ENCODE measurements at places on chromosomes 12 and 14. TPM values are rescaled to one million over a fixed set of nuclear protein-coding genes. Genes with fewer than 3 reads are reported as not detected.
A peak's percentile ranks its signal among the peaks of the same experiment; 100 is the strongest.

GRCh38 chr14:95488376-95489213, 27.9 kb downstream of the SYNE3 start:
- H3K27ac ChIP-seq, result peak overlapping the region; percentile 39
- no peak overlapping the region for H3K4me3 ChIP-seq

DNA sequence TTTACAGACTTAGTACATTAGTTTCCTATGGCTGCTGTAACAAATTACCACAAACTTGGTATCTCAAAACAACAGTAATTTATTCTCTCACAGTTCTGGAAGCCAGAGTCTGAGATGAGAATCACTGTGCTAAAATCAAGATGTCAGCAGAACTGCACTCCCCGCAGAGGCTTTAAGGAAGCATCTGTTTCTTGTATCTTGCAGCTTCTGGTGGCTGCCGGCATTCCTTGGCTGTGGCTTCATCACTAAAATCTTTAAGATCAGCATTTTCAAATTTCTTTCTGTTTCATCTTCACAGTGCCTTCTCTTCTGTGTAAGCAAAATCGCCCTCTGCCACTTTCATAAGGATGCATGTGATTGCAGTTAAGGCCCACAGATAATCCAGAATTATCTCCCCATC, 9.4 kb downstream of the STON2 start:
- H3K4me1 ChIP-seq, result no peaks in the 10 kb centered on the region
- no peaks in the 10 kb centered on the region for H3K36me3 ChIP-seq
- H3K4me3 ChIP-seq, result no peak overlapping the region
- no peak overlapping the region for H3K27ac ChIP-seq
- no peaks in the 10 kb centered on the region for H3K27me3 ChIP-seq

GRCh38 chr12:118311666-118312065, 61.0 kb downstream of the TAOK3 start:
- no peak for DNase-seq
- H3K36me3 ChIP-seq, result no peaks in the 10 kb centered on the region
- no peak overlapping the region for H3K27ac ChIP-seq
- H3K4me3 ChIP-seq, result no peak overlapping the region
- H3K27me3 ChIP-seq, result no peaks in the 10 kb centered on the region

- no peak overlapping the region for H3K27ac ChIP-seq
- H3K36me3 ChIP-seq, result no peaks in the 10 kb centered on the region
- no peak for DNase-seq
- no peaks in the 10 kb centered on the region for H3K27me3 ChIP-seq
- no peak overlapping the region for H3K4me3 ChIP-seq
- no peaks in the 10 kb centered on the region for H3K4me1 ChIP-seq
These were observed 39.8 kb downstream of the SVOP start for GRCh38 chr12:108980831-108981618.

- no peak overlapping the region for H3K27ac ChIP-seq
- peak; percentile 14 for DNase-seq
- H3K4me1 ChIP-seq, result no peaks in the 10 kb centered on the region
- no peak overlapping the region for H3K4me3 ChIP-seq
- H3K27me3 ChIP-seq, result no peaks in the 10 kb centered on the region
These were observed 14.6 kb downstream of the MEG3 start for GRCh38 chr14:100840286-100841065.

GRCh38 chr14:71267007-71267513, 359.8 kb downstream of the PCNX1 start:
- no peak overlapping the region for H3K27ac ChIP-seq
- H3K4me3 ChIP-seq, result no peak overlapping the region
- H3K36me3 ChIP-seq, result no peaks in the 10 kb centered on the region
- H3K27me3 ChIP-seq, result no peaks in the 10 kb centered on the region

DNA sequence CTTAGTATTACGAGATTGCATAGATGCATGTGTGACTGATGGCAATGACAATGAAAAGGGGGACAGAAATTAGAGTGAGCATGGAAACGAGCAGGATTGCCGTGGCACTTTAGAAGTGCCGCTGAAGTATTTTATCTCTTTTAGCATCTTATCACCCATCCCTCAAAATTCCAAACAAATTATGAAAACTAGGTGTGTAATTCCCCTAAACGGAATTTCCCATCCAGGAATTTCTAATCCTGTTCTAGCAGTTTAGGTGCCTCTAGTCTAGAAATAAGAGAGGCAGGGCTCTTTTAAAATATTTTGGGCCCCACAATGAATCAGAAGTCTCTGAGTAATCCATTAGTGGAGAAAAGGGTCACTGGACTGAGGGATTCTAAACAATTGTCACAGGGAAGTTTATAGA, 947 bp downstream of the TMEM52B start:
- no peak for DNase-seq
- no peak overlapping the region for H3K4me3 ChIP-seq
- H3K27ac ChIP-seq, result no peak overlapping the region
- H3K36me3 ChIP-seq, result no peaks in the 10 kb centered on the region
- H3K4me1 ChIP-seq, result no peaks in the 10 kb centered on the region

DNA sequence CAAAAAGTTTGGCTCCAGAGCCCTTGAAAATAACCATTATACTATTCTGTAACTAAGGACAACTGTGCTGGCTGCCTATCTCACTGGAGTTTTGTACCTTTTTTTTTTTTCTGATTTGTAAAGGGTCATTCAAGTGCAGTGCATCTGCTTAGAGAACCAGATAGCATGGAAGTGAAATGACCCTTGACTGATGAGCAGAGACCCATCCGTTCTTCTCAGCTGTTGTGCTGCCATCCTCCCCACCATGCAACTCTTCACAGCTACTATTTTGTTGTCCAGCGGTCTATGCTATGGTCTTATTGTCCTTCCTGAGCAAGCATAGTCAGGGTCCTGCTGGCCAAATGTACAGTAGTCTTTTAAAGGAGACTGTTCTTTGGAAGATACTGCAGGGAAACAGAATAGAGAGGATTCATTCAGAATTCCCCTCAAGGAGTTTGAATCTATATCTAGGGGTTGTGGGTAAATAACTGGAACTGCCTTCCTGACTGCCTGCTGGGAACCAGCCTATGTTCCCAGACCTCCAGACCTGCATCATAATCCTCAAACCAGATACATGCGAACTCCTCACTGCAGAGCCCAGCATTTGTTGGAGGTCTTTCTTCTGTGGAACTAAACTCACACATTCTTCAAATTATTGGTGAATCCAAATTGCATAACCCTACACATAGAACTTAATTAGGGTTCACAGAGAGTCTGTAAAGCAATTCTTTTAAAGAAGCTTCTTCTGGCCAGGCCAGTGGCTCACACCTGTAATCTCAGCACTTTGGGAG, 41.1 kb downstream of the GPR19 start:
- no peaks in the 10 kb centered on the region for H3K27me3 ChIP-seq
- DNase-seq, result no peak
- no peaks in the 10 kb centered on the region for H3K4me1 ChIP-seq
- no peak overlapping the region for H3K4me3 ChIP-seq

DNA sequence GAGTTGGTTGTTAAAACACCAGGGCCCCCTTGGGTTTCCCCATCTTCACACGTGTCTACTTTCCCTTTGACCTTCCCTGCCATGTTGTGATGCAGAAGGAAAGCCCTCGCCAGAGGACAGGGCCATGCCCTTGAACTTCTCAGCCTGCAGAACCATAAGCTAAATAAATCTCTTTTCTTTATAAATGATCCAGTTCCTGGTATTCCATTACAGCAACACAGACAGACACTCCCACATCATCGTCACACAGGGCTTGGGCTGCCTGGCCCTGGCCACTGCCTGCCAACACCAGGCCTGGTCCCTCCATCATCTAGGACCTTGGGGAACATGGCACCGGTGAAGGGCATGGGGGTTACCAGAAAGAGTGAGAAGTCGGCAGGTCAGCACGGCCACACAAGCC, 84.8 kb downstream of the DPF3 start:
- no peaks in the 10 kb centered on the region for H3K4me1 ChIP-seq
- H3K36me3 ChIP-seq, result no peaks in the 10 kb centered on the region
- H3K4me3 ChIP-seq, result no peak overlapping the region
- no peak for DNase-seq
- no peak overlapping the region for H3K27ac ChIP-seq

DNA sequence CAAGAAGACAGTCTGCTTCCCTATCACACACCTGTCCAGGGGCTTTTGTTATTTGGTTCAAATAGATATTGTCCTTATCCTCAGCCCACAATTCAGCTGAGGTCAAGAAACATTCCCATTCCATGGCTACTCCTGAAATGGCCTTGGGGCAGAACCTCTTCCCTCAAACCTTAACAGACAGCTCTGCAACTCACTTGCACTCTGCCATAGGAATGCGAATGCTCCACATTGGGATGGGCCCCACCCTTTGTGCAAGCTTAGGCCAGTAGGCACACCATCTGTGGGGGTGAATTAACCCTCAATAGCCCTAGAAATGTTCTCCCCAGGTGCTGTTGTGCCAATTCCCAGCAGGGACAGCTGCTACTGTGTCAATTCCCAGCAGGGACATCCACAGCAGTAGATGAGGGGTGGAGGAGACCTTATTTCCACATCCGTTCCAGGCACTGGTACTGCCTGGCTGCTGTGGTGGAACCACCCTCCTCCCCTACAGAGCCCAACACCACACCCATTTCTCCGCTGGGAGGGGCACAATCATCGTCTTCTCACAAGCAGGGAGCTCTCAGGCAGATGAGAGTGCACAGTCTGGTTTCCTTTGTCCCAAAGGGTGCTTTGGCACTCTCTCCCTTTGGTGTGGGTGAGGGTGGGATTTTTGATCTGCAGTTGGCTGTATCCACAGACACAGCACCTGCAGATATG, 42.3 kb upstream of the GLIPR1 start:
- H3K27ac ChIP-seq, result no peak overlapping the region
- H3K36me3 ChIP-seq, result no peaks in the 10 kb centered on the region
- no peaks in the 10 kb centered on the region for H3K27me3 ChIP-seq
- no peak overlapping the region for H3K4me3 ChIP-seq

DNA sequence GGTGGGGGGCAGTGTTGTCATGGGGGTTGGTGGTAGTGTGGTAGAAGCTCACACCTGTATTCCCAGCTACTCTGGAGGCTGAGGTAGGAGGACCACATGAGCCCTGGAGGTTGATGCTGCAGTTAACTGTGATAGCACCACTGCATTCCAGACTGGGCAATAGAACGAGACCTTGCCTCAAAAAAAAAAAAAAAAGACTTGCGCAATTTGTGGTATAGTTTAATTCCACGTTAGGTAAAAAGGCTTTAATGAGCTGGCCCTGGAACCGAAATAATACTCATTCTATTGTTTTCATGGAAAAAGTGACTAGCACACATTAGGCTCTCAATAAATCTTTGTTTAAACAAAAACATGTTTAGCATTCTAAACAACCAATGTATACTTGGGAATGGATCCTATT, 25.4 kb upstream of the NAP1L1 start:
- DNase-seq, result no peak
- H3K36me3 ChIP-seq, result no peaks in the 10 kb centered on the region
- H3K27me3 ChIP-seq, result no peaks in the 10 kb centered on the region
- H3K27ac ChIP-seq, result no peak overlapping the region

DNA sequence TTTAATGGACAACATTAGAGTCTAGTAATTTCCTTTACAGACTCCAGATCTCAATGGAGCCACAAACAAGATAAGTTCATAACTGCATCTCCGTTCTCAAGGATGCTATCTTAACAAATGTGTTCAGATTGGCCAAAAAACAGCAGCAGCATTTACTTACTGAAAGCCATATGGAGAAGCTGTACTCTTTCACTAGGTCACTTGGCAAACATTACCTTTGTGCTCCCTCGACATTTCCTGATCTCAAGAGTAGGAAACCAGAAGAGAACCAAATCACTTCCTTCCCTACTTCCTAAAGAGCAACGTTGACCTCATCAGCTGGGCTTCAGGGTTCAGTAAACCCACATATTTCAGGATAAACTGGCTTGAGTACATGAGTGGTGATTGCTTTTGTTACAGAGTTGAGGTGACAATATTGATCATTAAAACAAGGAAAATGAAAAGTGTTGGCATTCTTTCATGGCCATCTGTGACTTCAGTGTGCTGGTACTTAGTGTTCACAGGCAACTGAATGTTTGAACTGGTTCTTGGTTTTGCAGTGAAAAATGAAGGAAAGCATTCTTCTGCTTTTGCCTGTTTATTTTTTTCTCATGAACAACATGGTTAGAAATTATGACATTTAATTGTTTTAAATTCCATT, 449.6 kb downstream of the TMEM117 start:
- H3K27ac ChIP-seq, result no peak overlapping the region
- H3K4me1 ChIP-seq, result no peaks in the 10 kb centered on the region
- H3K27me3 ChIP-seq, result no peaks in the 10 kb centered on the region
- no peaks in the 10 kb centered on the region for H3K36me3 ChIP-seq

DNA sequence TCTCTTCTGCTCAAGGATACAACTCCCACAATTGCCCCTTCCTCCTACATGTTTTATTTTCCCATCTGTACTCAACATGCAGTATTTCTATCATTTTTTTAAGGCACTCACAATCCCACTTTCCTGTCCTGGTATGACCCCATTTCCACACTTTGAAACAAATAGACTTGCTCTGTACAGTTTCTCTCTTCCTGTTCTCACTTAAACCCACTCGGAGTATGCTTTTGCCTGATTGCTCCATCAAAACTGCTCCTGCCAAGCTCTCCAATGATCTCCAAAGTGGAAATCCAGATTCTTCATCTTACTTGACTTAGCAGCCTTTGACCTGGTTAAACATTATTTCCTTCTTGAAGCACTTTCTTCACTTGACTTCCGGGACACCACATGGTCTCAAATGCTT, 384.5 kb downstream of the SEC23A start:
- H3K27me3 ChIP-seq, result no peaks in the 10 kb centered on the region
- no peaks in the 10 kb centered on the region for H3K36me3 ChIP-seq
- no peak for DNase-seq

DNA sequence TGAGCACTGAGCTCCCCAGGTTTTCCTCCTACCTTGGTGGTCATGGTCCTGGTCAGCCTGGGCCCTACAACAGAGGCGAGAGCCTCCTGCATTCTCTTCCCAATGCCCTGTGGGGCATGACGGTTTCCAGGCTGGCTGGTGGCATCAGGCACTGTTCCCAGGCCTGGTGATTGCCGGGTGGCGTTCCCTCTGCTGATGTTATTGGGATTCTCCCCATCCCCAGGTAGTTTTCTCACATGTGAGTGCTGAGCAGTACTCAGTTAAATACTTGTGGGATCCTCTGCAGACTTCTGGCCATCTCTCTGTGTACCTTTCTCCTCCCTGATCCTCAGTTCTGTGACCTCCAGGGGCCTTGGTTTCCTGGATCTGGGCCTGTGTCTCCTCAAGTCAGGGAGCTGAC, 15.8 kb downstream of the C1R start:
- no peaks in the 10 kb centered on the region for H3K4me1 ChIP-seq
- H3K4me3 ChIP-seq, result no peak overlapping the region
- H3K36me3 ChIP-seq, result no peaks in the 10 kb centered on the region
- H3K27ac ChIP-seq, result no peak overlapping the region

- no peaks in the 10 kb centered on the region for H3K4me1 ChIP-seq
- no peak for DNase-seq
- peak overlapping the region; percentile 26 for H3K4me3 ChIP-seq
- H3K27ac ChIP-seq, result no peak overlapping the region
- H3K36me3 ChIP-seq, result no peaks in the 10 kb centered on the region
These were observed 771 bp upstream of the AVPR1A start for GRCh38 chr12:63151623-63152320.

SELPLG gene
- total RNA-seq, result 2.4 TPM

XRCC3 gene
- 11.6 TPM for total RNA-seq

EXD2 gene
- total RNA-seq, result 19.2 TPM
